BE2C (cell line): ENCODE measurements at places on chromosomes 6 and 20.

GRCh38 chr6:36577301-36577700 is 16.9 kb upstream of the SRSF3 start:
- DNase-seq: no peak

- DNase-seq: no peak
These were observed 99.7 kb downstream of the F13A1 start for GRCh38 chr6:6220718-6221117.

GRCh38 chr6:134398453-134398852 is 80.5 kb upstream of the SGK1 start:
- no peak for DNase-seq

- DNase-seq: no peak
These were observed 67.1 kb downstream of the NOL4L start for GRCh38 chr20:32517914-32518592.

GRCh38 chr20:39588148-39588757 is 626.1 kb downstream of the DHX35 start:
- no peak for DNase-seq

DNA sequence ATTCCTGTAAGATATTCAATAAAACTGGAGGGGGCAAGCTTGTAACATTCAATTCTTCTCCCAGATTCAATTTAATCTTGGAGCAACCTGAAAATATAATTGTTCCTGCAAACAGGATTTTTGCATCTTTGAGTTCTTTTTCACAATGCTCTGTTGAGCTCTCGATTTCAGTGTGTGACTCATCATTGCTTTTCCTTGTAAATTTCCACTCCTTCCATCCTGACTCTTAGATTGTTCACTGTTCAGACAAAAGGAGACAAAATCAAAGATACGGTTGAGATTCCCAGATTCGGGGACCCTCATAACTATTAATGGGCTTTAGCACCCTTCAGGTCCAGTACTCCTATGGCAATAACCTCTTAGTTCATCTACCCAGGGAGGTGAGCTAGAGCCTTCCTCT is 571.9 kb upstream of the CHD6 start:
- no peak for DNase-seq

DNA sequence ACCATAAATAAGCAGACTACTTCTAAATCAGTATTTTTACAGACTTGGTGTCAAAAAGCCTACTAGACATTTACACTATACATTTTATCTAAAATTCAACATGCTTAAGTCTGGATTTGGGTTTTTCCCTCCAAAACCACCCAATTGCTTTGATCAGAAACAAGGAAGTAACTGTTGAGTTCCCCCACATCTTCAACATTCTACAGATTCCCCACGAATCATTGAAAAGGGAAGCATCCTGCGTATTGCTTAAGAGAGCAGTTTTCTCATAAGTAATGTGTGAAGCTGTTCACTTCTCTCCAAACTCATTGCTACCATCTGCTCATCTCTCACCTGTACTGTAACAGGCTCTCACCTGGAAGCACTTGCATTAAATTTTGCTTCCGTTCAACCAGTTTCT is 36.4 kb upstream of the RNF144B start:
- no peak for DNase-seq

- no peak for DNase-seq
These were observed 4.6 kb upstream of the PFDN4 start for GRCh38 chr20:54203281-54203680.

DNA sequence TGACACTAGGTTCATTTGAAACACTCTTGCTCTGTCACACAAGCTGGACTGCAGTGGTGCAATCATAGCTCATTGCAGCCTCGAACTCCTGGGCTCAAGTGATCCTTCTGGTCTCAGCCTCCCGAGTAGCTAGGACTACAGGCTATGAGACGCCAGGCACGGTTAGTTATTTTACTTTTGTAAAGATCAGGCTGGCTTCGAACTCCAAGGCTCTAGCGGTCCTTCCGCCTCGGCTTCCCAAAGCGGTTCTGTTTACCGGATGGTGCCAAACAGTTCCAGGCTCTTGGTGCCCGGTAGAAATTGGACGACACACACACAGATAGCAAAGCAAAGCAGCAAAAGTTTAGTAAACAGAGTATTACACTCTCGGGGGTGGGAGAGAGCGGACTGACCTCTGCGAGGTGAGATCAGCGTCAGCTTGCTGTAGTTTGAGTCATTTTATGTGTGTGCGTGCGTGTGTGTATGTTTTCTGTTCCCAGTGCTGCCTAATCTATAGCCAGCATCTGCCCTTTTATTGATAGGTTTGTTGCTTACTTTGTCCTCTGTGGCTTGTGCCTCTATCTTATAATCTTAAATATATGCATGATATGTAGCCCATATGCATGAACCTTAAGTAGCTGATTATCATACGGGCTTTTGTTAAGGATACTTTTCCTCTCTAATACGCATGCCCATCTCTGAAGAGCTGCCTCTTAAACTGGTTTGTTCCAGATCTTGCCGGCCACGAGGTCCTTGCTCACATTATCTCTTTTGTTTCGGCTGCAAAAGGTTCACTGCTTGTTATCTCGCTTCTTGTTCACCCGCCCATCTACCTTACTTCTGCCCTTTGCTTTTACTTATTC is 75.2 kb downstream of the OR2B2 start:
- peak; percentile 78 for DNase-seq

DNA sequence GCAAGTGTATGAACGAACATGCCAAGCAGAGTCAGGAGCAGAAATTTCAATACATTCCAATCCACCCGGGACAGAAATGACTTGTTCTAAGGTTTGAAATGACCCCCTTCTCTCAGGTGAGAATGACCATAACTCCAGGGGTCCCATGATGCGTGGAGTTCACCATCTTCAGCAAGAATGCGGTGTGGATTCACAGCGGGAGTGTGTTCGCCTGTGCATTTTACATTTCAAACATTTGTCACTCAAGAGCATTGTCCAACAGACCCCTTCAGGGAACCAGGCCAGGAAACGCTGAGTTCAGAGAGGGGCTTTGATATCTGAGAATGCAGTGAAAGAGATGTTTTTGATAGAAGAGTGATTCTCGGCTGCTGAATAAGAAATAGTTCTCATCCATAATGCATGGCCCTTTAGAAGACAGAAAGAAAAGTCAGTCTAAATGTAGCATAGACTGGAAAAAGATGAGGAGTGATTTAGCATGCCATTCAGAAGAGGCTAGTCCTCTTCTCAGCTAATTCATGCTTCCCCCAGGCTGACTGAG is 200.3 kb upstream of the KCNG1 start:
- no peak for DNase-seq

DNA sequence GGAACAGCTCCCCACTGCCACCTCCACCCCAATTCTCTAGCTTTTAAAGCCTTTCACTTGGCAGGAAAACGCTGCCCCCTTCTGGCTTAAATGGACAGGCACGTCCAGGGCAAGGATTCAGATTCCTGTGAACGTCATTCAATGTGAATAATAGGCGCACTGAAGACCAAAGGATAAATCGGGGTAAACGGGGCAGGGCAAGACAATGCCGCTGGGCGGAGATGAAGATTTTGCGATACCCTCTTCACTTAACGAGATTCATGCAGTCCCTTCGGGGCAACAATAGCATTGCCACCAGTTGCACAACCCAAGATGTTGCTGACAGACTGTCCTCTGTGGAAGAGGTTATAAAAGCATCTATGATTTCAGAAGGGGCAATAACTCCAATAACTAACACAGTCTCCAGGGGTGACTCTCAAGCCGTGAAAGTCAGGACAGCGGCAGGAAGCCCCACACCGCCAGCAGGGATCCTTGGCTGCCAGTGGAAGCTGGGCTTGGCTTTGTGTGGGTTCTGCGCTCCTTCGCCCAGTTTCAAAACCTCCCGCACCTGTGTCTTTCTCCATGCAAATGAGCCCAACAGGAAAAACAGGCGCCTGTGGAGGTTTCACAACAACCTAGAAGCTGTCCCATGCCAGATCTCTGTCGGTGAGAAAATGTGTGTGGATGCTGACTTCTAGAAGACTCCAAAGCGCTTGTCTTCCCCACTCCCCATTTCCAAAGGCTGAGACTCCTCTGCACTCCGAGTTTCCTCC is 291.8 kb downstream of the BMP7 start:
- DNase-seq: peak; percentile 46

DNA sequence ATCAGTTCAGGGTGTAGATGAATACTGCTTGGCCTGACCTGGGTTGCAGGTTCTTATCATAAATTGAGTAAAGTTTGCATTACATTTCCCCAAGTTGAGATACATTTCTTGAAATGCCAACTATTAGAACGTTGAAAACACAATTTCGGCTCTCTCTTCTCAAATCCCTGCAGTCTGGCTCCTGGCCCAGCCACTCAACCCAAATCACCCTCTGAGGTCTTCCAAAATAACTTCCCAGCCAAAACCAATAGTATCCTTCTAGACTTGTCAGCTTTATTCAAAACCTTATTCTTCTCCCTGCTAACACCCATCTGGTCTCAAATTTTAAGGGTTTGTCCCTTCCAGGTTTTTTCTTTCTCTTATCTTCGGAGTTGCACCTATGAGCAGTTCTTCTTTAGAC is 263.6 kb downstream of the EYA4 start:
- no peak for DNase-seq

- DNase-seq: no peak
These were observed 40.5 kb downstream of the ARMC2 start for GRCh38 chr6:108888745-108889144.

- DNase-seq: no peak
These were observed 10.1 kb downstream of the SMIM28 start for GRCh38 chr6:138387577-138388368.

- DNase-seq: no peak
These were observed 5.7 kb downstream of the GTSF1L start for GRCh38 chr20:43721097-43721428.

GRCh38 chr20:54774426-54774825 is 299.0 kb downstream of the DOK5 start:
- no peak for DNase-seq

DNA sequence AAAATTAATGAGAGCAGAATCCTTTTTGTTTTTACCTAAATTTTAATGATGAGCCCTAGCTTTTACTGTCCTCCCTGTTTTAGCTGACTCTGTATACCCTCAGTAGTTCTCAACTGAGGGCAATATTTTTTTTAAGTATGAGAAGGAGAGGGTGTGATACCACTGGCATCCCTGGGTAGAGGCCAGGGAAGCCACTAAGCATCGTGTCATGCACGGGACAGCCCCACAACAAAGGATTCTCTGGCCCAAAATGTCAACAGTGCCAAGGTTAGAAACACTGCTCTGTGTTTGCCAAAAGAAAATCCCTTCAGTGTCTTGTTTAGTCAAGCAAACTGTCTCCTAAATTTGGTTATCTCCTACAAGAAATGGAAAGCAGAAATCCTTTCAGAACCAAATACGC is 210.4 kb downstream of the KCNQ5 start:
- DNase-seq: no peak

DNA sequence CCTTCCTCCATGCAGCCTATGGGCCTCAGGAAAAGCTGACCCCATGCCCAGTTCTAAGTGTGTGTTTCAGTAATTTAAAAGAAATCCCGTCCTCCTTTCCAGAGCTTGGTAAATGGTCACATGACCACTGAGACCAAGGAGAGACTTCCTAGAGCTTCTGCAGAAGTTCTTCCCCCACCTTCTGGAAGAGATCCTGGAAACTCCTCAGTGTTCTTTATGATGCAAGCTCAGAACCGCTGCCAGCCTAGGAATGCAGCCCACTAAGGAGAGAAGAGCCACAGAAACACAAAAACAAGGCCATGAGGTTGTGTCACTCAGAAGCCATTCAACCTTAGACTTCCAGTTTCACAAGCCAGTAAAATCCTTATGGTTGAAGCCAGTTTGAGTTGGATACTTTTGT is 348.4 kb downstream of the TPBG start:
- no peak for DNase-seq

GRCh38 chr6:100342830-100343229 is 121.9 kb downstream of the SIM1 start:
- DNase-seq: no peak

DNA sequence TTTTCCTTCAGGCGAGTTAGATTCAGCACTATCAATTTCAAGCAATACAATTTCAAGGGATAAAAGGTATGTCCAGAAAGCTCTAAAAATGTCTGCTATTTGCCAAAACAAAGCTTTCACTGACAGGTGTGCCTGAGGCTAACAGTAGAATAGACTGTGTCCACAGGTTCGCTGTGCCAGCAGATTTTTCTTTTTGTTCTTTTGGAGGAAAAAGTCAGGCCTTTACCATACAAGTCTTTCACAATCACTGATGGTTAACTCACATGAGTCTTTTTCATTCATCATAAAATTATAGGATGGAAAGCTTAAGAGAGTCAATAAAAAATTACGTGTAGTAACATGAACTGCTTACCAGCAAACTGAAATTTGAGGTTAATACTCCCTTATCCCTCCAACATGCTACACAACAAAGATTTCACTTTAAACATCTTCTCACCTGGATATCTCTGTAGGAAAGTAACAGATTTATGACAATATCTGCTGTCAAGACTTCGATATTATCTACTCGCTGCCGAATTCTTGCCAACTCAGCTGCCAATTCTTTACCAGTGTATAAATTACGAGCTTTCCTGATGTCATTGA is 95.4 kb downstream of the MAP3K5 start:
- no peak for DNase-seq

DNA sequence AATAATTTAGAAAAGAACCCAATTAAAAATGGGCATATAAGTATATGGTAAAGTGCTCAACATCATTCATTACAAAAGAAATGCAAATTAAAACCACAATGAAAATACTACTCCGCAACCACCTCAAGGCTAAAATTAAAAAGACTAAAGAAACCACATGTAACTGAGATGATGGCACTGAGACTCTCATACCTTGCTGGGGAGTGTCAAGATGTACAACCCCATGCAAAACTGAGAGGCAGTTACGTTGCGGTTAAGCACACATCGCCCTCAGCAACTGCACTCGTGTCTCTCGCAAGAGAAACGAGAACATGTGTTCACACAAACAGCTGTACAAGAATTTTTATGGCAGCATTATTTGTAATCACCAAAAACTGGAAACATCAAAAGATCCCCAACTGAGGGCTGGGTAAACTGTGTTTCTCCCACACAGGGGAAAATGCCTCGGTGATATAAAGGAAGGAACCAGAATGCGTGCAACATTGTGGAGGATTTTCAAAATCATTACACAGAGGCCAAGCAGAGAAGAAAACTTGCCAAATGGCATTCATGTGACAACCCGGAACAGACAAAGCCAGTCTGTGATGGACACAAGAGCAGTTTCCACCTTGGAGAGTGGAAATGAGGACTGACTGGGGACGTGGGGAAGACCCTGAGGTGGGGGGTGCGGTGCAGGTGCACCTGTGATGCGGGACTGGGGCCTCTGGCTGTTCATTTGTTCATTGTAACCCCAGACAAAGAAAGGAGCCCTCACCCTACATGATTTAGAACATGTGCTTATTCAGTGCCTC is 144.9 kb downstream of the WDR27 start:
- no peak for DNase-seq

GRCh38 chr6:114292431-114292830 is 50.4 kb downstream of the HS3ST5 start:
- DNase-seq: no peak

DNA sequence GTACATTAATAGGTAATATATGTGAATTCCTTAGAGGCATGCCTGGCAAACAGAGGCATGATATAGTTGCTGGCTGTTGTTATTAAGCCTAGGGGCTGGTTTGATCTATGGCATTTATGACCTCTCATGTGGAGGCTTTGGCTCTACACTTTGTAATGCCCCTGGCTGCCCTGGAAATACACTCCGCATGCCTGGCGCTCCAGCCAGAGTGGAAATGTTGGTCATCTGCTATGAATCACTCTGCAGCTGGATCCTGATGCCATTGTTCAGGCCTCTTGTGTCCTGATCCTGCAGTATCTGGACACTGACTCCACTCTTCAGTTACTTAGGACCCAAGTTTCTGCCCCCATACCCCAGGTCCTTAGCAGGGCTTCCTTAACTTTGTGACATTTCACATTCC is 200.5 kb upstream of the PCSK2 start:
- no peak for DNase-seq
